ENCODE measurements at places on chromosomes 2 and 18.
A peak's percentile ranks its signal among the peaks of the same experiment; 100 is the strongest.

DNA sequence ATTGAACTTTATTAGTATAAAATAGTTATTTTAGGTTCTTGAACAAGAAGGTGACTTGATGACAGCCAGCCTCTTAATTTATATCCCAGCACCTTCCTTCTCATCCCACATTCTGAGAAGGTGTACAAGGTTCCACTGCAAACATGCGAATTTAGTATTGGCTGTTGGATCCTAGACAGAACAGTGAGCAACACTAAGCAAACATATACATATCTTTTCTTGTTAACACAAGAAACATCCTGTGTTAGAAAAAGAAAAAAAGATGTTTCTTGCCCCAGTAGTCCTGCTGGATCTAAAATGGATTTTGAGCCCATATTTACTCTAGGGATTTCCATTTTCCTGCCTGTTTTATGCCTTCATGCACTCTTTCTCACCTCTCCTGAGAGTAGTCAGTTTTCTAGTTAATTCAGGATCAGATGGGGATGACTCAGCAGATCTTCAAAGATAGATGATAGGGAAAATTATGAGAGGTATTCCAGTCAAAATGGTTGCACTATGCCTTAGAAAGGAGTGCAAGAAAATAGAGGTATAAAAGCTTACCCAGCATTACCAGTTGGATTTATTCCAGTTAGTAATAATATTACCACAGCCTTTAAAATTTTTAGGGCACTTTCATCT, 336.5 kb downstream of the MEIS1 start:
- no peak for DNase-seq

- no peak for DNase-seq
These were observed 84.5 kb upstream of the ARHGAP28 start for GRCh38 chr18:6644836-6645627.

DNA sequence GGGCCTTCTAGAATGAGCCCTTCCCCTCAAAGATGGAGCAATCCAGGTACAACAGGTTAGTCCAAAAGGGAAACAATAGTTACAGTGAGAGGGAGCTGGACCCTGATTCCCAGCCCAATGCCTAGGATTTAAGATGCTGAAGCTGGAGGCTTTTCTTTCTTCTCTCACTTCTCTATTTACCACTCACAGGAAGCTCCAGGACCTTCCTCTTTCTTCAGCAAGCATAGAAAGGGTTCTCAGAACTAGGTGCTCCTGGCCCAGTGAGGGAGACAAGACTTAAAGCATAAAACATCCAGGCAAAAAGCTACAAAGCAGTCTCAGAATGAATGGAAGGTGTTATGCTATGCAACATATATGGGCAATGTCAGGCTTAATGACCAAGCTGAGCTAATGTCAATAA, 279.0 kb downstream of the SRBD1 start:
- DNase-seq, result no peak

DNA sequence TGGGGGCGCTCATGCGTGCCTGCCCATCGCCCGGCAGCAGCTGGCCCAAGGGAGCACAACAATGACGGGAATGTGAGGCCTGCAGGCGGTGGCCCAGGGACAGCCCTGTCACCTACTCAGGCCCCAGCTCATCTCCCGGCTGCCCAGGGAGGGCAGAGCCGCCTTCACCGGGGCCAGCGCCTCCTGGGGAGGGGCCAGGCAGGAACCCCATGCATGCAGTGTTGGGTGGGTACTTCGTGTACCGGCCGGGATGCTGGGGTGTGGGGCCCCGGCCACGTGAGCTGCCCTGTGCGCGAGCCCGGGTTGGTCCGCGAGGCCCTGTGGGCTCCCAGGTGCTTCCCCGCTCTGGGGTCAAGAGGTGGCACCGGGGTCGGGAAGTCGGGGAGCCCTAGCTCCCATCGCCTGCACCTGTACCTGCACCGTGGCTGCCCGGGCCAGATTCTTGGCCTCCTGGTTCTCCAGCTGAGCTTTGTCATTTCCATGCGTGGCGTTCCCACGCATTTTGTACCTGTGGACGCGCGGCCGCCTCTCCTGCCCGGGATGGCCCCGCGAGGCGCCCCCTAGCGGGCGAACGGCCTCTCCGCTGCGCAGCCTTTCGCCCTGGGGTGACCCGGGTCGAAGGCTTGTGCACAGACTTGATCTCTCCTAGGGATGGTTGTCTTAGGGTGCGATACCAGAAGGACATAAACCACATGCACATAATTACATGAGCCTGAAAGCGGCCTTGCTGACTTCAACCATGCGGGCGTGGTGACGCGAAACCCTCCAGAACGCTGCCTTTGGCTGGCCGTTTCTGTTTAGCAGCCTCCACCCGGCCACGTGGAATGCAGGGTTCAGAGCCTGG, 950 bp downstream of the KLHL30 start:
- DNase-seq, result peak; percentile 13

GRCh38 chr2:32904751-32905150, 42.0 kb upstream of the LTBP1 start:
- no peak for DNase-seq

DNA sequence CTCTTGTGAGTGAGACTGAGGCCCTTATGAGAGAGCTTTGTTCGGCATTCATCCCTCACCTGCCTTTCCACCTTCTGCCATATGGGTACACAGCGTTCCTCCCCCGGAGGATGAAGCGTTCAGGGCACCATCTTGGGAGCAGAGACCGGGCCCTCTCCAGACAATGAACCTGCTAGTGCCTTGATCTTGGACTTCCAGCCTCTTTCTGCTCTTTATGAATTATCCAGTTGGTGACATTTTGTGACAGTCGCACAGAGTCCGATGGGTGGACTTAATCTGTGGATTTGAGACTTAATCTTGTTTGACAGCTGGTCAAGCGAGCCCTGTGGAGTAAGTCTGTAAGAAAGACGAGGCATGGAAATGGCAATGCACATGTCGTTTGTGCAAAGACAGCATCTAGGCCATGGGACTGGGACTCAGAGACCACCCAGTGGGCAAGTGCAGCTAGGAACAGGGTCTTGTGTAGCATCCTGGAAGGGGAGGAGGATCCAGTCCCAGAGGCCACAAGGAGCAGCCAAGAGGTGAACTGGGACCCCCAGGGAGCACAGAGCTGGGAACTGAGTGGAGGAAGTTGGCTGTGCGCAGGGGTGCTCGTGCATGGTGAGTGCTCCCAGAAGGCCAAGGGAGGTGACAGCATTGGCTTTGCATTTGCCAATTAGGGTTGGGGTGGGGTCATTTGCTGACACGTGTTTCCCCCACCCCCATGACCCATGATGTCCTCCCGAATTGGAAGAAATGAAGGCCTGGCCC, 69.5 kb upstream of the HDAC4 start:
- DNase-seq, result no peak

GRCh38 chr2:32926708-32927084, 20.1 kb upstream of the LTBP1 start:
- DNase-seq, result no peak

- DNase-seq, result no peak
These were observed 48.1 kb downstream of the KLF7 start for GRCh38 chr2:207117668-207118067.

GRCh38 chr2:43303889-43304288, 77.5 kb upstream of the ZFP36L2 start:
- no peak for DNase-seq

DNA sequence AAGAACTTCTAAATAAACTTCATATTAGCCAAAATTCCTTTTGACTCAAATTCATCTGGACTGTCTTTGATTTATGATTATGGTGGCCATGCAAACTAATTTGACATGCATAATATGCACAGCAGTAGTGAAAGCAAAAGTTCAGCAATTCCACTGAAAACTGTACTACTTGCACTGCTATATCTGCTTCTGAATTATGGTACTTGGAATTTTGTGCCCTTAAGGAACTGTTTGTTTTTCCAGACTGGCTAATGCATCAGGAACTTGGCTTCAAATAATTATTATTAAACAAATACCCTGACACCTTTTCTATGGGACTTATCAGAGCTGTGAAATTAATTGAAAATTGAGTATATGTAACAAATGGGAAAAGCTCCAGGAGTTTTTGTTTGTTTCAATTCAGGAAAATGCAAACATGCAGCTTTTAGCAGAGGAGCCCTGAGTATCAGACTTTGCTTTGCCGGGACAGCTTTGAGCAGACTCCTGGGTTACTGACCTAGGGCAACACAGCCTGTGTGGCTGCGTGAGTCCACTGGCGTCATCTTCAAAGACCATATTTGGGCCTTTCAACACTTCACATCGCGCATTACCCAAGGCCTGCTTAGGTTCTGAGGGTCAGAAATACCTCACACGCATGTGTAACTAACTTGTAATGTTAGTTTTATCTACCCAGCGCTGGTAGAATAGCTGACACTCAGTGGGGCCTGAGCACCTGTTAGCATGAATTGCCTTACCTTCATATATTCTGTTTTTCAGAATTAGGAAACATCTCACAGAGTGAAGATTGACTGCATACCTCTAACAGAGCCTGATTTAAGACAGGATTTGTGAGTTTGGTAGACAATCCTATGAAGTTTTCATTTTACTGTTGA, 35.4 kb downstream of the CFAP221 start:
- no peak for DNase-seq

- DNase-seq, result no peak
These were observed 28.6 kb downstream of the DNMT3A start for GRCh38 chr2:25312958-25313710.

- DNase-seq, result peak; percentile 30
These were observed 15.4 kb downstream of the HK2 start for GRCh38 chr2:74849228-74849892.

DNA sequence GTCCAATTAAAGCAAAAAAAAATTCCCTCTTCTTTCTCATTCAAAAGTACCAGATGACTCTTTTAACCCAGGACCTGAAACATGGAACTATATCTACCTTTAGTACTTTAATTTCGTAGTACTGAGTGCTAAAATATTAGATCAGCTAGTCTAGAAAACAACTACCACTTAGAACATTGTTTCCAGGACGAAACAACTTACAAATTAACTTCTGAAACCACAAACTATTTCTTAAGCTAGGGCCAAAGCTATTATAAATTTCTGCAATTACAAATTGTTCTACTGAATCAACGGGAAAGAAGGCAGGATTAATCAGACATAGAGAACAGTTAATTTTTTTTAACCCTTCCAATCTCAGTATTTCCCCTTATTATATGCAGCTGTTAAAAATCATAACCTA, 39.9 kb downstream of the DARS1 start:
- DNase-seq, result no peak

- DNase-seq, result no peak
These were observed 11.0 kb upstream of the PLEKHM3 start for GRCh38 chr2:208036357-208036756.

- DNase-seq, result no peak
These were observed 35.0 kb downstream of the ACVR2A start for GRCh38 chr2:147879846-147880245.

DNA sequence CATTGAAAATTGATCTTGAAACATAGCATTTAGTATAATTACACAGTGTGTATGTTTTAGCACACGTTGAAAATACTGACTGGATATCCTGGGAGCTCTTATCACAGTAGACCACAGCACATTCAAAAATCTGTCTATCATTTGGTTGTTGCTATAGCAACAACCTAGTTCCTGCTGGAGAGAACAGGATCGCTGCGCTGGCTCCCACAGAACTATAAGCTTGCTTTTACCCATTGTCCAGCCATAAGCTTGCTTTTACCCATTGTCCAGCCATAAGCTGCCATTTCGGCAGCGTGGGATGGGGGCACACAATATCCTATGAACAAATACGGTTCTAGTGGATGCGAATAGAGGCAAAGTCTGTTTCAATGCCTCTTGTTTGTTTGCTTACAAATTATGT, 70.4 kb upstream of the ST6GAL2 start:
- DNase-seq, result no peak

DNA sequence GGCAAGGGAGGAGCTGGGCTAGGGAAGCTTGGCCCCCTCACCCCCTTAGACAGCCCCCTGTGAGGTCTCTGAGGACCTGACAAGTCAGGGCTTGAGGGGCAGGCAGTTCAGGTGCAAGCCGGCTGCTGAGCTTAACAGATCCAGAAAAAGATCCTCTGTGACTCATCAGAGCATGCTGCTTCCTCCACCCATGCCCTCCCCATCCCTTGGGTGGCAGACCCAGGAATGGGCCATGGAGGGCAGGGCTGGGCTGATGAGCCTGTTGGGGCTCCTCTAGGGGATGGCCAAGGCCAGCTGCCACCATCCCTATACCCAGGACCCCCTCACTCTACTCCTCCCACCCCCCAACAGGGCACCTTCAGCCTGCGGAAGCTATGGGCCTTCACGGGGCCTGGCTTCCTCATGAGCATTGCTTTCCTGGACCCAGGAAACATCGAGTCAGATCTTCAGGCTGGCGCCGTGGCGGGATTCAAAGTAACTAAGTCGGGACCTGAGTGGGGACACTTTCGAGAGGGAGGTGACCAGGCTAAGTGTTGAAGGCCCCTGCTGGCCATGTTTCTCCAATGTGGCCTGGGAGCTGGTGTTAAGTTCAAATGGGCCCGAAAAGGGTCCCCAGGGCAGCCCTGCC, 1.9 kb downstream of the SLC11A1 start:
- DNase-seq, result no peak

- no peak for DNase-seq
These were observed 175.3 kb downstream of the RAB3GAP1 start for GRCh38 chr2:135227386-135227785.

DNA sequence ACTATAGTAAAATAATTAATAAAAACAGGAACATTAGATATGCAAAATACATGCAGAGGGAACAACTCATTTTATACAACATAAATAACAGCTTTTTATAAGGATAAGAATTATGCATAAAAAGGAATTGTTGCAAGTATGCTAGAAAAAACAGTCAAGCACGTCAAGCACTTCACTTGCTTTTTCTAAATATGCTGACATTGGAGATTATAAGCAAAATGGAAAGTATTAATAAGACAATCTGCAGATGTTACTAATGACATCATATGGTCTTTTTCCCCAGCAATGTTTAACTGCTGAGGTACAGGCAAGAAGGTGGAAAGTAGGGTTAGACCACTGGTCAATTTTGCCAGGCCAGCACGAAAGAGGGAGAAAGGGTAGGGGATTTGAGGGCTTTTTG, 111.7 kb downstream of the HIBCH start:
- no peak for DNase-seq

- no peak for DNase-seq
These were observed 230.1 kb downstream of the ALPK2 start for GRCh38 chr18:58398648-58399398.

DNA sequence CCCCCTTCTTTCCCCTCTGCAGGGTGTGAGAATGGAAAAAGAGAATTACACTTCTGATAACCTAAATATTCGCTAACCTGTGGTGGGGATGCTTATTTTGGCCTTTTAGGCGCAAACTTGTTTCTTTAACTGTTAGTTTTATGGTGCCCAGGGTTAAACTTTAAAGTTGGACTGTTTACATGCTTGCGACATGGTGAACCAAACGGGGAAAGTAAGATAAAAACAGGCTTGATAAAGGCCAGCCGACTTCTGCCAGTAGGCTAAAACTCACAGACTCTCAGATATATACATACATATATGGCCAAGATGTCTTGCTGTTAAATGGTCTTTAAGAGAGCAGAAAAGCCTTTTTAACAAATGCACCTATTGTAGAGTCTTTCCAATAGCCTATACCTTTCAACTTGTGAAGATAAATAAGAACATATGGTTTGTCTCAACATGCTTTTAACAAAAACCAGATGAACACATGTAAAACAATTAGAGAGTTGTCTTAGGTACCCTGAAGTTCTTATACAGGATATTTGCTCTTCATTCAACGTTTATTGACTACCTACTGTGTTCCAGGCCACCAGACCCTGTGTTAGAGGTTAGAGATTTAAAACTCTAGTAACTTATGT, 29.0 kb downstream of the PRKCE start:
- DNase-seq, result no peak

Data from activated CD4-positive, alpha-beta T cell treated with anti-CD3 and anti-CD28 coated beads, Interleukin-2, amount 50 U/mL, for 1 hour (primary cell).